Uterus (tissue), 4 donors: ENCODE measurements at places on chromosomes 13 and 19.

DNA sequence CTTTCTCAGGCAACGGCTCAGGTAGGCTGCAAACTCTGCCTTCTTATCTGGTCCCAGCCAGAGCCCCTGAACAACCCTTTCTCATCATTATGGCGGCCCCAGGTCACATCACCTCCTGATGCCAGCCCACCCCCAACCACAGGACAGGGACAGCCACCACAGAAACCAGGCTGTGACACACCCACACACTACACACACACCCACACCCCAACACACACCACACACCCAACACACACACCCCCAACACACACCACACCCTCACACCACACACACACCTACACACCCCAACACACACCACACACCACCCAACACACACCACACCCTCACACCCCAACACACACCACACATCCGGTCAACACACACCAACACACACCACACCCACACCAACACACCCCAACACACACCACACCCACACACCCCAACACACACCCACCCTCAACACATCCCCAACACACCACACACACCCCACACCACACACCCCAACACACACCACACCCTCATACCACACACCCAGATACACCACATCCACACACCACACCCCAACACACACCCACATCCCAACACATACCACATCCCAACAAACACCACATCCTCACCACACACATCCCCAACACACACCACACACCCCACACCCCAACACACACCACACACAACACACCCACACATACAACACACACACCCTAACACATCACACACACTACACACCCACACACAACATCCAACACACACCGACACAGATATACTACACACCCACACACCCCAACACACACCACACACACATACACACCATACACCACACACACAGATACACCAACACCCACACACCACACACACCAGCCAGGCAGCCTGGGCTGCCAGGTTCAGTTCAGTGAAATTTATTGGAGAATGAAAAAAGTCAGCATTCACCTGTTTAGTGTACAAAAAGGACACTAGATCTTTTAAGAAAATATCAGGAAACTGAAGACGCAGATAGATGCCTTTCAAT is 4.2 kb upstream of the ISYNA1 start:
- DNase-seq: no peak

DNA sequence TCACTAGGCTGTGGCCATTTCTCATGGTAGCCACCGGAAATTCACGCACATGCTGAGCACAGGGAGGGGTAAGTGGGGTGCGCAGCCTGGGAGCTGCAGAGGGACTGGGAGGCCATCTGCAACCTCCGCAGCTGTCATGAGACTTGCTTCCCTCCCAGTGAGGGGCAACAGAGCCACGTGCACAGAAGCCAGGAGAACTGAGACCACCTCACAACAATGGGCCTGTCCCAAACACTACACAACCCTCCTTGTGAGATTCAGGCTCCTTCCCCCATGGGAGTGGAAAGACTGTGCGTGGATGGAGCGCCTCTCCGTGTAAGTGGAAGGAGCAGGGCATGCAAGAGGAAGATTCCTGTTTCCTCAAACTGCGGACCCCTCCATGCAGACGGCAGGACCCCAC is 8.8 kb downstream of the C3 start:
- DNase-seq: no peak

DNA sequence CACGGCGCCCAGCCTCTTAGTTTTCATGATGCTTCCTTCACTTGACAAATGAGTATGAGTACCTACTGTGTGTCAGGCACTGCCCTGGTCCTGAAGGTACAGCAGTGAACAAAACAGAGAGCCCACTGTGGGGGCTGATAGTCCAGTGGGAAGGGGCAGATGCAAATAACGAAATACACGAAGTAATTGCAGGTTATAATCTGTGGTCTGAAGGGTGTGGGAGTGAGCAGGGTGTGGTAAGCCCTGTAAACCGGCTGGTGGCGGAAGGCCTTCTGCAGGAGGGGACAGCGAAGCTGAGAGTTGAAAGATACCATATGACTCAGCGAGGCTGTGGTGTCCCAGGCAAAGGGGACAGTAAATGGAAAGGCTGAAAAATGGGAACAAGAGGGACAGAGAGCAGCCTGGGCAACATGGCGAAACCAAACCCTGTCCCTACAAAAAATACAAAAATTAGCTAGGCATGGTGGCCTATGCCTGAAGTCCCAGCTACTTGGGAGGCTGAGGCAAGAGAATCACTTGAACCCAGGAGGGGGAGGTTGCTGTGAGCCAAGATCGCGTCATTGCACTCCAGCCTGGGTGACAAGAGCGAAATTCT is 60.5 kb downstream of the MAP4K1 start:
- DNase-seq: no peak

GRCh38 chr13:100983111-100983510 is 308.5 kb upstream of the TMTC4 start:
- DNase-seq: no peak

- DNase-seq: no peak
These were observed 969.1 kb upstream of the PCDH9 start for GRCh38 chr13:68199271-68199670.

DNA sequence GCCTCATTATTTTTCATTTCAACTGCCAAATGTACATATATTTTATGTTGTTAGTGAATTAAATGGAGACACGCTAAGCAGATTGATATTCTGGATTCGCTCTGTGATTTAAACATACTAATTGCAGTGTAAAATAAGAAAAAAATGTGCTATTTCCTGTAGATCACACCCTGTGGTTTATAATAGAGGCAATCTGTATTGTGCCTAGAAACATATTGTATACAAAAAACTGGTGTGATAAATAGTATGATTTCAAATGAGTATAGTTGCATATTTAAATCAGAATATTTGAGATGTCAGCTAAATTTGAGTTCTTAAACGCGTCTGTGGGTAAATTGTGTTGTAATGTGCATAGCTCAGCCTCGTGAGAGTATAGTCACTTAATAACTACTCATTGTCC is 643.9 kb downstream of the TBC1D4 start:
- DNase-seq: no peak

- no peak for DNase-seq
These were observed 51.1 kb downstream of the LMO7 start for GRCh38 chr13:75687150-75687763.

DNA sequence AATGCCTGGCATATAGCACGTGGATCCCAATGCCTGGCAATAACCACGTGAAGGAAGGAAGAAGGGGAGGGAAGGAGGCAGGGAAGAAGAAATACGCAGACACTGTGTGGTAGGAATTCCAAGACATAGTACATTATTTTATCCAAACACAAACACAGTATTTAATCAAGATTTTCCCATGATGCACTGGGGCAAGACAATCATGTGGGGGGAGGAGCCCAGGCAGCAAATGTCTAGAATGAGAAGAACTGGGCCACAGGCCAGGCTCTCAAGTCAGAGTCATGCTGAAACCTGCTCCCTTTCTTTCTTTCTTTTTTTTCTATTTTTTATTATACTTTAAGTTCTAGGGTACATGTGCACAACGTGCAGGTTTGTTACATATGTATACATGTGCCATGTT is 717.9 kb downstream of the UQCRFS1 start:
- no peak for DNase-seq

DNA sequence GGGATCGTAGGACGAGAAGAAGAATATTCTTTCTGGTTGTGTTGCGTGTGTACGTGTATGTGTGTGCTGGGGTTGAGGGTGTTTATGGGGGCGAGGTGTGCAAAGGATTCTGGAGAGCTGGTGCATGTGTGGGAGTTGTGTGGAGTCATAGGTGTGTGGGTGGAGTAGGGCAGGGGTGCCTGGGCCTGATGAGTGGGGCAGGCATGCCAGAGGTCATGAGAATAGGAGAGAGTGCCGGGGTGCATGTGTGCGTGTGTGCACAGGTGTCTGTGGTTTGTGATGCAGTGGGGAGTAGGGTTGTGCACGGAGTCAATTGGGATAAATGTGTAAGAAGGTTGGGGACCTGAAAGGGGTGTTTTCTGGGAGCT is 649 bp downstream of the TMEM91 start:
- no peak for DNase-seq

DNA sequence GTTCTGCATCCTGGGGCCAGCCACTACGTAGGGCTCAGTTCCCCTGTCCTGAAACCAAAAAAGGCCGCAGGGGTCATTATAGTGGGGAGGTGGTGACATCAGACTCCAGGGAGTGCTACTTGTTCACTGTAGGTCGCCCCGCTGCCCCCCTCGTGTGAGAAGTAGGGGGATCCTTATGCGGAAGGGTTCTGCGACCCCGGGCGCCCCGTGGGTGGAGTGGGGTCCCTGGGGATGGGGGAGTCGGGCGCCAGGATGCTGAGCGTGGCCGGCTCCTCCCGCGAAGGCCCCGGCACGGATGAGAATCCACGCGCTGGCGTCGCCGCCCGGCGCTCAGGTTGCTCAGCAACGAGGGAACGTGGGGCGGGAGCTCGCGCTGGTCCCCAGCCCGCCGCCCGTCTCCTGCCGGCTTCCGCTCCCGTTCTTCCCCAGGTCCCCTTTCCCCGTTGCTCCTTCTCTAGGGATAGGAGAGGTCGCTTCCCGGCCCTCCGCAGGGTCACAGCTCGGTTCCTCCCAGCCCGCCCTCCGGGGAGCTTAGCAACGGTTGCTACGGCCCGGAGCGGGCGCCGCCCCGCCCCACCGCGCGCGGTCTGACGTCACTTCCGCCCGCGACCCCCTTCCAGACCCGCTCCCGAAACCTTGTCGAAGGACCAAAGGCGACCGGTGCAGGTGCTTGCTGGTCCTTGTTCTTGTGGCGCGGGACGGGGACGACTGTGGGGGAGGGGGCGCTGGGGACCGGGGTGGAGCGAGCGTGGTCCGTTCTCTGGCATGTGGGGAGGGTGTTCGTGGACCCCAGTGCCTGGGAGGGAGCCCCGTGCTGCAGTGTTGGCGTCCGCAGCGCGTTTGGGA is at the start of gene NAT14:
Gene NAT14, plus strand, starts transcription at position 596 of the 846 bp plus-strand sequence. CDS start 521 bp downstream, outside the sequence.
- peak; percentile 76 for DNase-seq

GRCh38 chr19:2180881-2181632 is 17.3 kb downstream of the DOT1L start:
- DNase-seq: no peak

DNA sequence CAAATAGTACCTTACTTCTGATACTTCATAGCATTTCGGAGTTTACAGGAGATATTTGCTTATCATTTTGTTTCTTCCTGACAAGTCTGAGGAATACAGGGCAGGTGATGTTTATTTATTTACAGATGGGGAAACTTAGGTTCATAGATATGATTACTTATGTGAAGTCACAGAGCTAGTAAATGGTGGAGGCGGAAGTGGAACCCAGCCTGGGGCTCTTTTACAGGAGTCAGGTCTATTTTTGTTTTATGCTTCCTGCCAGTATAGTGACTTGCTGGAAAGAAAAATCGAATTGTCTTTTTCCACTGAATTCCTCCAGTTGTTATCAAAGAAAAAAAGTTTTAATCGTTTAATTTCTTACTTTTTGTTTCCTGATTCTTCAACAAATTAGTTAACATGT is 66.5 kb downstream of the DGKH start:
- DNase-seq: no peak

DNA sequence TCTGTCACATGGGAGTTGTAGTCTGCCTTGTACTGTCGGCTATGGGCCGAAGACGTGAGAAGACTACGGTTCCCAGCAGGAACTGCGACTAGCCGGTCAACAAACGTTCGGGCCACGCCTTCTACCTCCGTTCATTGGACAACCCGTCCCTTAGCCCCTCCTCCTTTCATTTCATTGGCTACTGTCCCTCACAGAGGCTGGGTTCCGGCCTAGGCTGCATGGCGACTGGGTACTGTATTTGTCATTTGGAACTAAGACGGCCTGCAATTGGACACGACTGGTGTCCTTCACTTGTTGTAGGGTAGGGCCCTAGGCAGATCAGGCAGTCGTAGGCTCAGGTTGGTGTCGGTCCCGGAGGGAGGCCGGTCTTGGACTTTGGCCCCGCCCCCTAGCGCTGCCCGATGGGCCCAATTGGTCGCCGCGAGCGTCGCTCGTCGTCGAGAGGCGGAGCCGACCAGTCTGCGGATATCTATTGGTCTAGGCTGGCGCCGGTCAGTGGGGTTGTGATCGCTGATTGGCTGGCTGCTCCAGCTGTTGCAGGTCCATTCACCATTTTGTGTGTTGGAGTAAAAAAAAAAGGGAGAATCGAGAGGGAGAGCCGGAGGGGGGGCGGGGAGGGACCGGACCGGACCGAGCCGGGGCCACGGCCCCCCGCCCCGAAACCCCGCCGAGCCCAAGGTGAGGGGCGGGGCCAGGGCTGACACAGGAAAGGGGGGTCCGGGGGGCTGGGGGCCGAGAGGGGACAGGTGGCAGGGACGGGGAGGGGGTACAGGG is at the start of gene CIC:
Gene CIC, plus strand, starts transcription at position 549 of the 774 bp plus-strand sequence. CDS start 2,532 bp downstream, outside the sequence.
- DNase-seq: peak; percentile 100

- peak; percentile 46 for DNase-seq
These were observed 33.6 kb upstream of the UBE2L5 start for GRCh38 chr13:30388406-30389283.

GRCh38 chr19:4090356-4091220 is 23.9 kb upstream of the ZBTB7A start:
- DNase-seq: no peak

GRCh38 chr19:1575323-1576241 is 7.5 kb upstream of the MEX3D start:
- no peak for DNase-seq

GRCh38 chr13:21071924-21072323 is 10.5 kb upstream of the LATS2 start:
- no peak for DNase-seq

- DNase-seq: peak; percentile 77
These were observed 3.0 kb downstream of the PEG3 start for GRCh38 chr19:56837492-56838023.

DNA sequence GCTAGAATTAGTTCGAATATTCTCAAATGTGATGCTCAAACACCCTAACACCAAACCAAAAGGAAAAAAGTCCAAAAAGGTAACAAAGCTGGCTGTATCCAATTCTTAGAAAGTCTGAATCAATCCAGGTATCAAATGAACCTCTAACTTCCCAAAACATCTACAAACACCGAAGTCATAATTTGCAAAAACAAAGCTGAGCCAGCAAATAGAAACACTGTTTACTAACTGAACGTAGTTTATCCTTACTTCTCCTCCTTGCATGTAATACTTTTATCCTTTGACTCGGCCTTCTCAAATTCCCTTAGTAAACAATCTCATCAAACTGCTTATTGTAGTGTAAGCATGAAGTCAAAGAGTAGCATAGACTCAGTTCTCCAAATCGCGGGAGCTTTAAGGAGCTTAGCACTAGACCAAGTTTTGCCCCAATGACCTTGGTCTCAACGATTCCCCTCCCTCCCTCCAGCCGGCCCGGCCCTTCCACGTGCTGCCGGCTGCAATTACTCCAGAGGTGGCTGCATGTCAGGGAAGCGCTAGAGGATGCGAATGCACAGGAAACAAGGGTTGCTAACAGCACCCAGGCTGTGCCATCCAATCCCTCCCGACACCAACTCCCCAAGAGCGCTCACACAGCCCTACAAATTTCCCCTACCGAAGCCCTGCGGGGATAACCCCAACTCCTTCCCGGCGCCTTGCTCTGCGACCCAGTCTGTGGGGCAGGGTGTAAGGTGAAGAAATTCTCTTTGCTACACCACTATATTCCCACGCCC is 693 bp downstream of the XPO4 start:
- no peak for DNase-seq

DNA sequence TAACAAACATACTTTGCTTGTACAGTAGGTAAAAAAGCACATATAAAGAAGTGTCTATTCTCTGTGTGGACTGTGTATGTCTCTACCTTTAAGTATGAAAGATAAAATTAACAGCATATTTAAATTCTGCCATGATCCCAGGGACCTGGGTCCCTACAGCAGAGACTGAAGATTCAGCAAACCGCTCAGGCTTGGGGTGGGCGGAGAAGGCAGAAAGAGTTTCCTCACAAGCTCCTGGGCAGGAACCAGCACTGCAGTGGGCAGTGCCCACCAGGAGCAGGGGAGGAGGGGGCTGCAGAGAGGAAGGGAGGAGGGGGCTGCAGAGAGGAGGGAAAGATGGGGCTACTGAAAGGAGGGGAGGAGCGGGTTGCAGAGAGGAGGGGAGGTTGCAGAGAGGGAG is 44.6 kb upstream of the GRTP1 start:
- no peak for DNase-seq
